NCI-H460 (cell line): ENCODE measurements at places on chromosomes 2 and 18.
A peak's percentile ranks its signal among the peaks of the same experiment; 100 is the strongest.

DNA sequence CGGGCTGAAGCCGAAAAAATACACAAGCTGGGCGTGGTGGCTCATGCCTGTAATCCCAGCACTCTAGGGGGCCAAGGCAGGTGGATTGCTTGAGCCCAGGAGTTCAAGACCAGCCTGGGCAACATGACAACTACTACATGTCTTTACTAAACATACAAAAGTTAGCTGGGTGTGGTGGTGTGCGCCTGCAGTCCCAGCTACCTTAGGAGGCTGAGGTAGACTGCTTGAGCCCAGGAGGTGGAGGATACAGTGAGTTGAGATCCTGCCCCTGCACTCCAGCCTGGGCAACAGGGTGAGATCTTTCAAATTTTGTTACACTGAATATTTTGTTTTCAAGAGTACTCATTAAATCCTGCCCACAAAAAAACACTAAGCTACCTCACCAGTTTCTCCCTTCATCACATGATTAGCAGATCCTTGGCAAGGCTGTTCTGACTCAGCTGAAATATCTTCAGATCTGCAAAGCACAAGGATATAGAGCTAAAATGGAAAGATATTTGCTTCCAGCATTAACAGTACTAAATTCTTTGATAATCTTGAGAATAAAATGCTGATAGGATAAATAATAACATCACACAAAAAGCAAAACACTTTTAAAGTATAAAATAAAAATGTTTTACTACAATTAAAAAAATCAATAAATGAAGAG is 28.2 kb upstream of the MCM6 start:
- DNase-seq: no peak

DNA sequence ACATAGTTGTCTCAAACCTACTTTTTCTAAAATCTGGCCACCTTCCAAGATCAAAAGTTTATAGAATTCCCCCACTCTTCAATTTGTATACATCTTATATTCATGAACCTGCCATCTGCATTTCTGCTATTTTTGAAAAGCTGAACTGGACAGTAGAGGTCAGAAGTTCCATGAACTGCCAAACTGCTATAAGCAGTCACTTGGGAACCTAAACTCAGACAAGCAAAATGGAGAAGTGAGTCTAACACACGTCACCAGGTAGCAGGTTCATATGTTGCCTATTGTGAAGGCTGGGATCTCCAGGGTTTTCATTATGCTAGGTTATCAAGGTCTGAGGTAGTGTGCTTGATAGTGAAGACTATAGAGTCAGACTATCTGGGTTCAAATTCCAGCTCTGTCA is 2.0 kb upstream of the MYO1B start:
- no peak for DNase-seq

DNA sequence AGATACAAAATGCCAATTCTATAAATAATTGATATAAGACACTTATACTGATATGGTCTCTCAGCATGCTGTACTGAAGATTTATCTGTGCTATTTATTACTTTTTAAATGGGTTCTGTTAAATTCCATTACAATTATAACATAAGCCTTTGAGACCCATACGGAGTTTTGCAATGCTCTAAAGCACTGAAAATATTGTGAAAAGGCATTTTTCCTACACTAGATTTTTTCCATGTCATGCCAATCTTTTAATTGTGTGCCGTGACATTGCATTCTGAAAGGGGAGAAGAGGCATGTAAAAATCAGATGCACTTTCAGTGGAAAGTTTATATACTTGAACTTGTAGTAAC is 46.5 kb downstream of the EFEMP1 start:
- no peak for DNase-seq

- DNase-seq: no peak
These were observed 20.3 kb downstream of the ABCB11 start for GRCh38 chr2:169010633-169011460.

- no peak for DNase-seq
These were observed 287.8 kb upstream of the CCDC68 start for GRCh38 chr18:55247032-55247431.

DNA sequence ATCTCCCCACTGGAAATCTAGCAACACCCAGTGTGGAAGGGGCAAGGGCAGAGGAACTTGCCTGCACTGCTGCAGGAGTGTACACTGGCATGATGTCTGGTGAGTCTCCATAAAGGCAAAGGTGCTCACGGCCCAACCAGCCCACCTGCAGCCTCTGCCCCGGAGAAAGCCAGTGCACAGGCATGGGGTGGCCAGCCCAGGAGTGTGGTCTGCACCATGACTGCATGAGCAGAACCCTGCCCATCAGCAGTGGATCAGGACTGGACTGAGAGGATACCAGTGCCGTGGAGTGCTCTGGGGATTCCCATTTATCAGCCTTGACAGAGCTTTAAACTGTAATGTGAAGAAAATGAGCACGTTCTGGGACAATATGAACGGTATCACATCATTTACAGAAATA is 342.6 kb upstream of the HS6ST1 start:
- DNase-seq: no peak

GRCh38 chr18:22342625-22343024 is 75.1 kb downstream of the CTAGE1 start:
- no peak for DNase-seq

DNA sequence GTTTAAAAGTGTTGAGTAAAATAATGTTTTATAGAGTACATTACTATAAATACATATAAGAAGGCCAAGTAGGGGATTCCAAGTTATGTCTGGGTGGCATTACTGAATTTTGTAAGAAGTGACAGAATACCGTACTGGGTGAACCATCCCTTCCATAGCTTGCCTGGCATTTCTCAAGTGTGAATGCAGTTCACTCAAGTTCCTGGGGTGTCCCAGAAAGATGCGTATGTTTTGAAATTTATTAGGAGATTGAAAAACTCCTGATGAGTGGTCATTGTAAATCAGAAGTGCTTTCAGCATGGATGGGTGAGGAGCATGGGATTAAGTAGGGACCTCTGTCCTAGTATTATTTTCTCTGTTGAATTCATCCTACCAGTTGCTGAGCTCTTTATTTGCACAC is 103.2 kb downstream of the VAPA start:
- no peak for DNase-seq

GRCh38 chr2:63775191-63775590 is 66.5 kb upstream of the UGP2 start:
- no peak for DNase-seq

- DNase-seq: peak; percentile 81
These were observed 48.5 kb downstream of the SOCS6 start for GRCh38 chr18:70337139-70337972.

GRCh38 chr2:232843834-232844233 is 26.2 kb upstream of the SNORC start:
- no peak for DNase-seq
